Parietal lobe (tissue), 2 donors: ENCODE measurements at places on chromosomes 2 and 18. TPM values are rescaled to one million over a fixed set of nuclear protein-coding genes. Genes with fewer than 3 reads are reported as not detected.

The REV1 gene
- 150 TPM for total RNA-seq

The ZBTB7C gene
- 0.94 TPM for total RNA-seq

The DUSP28 gene
- total RNA-seq = 6.3 TPM

The RRM2 gene
- total RNA-seq = 11.3 TPM

The KCNG2 gene
- total RNA-seq = 0.31 TPM

The MC4R gene
- 1.3 TPM for total RNA-seq

The ERBB4 gene
- 151 TPM for total RNA-seq

The RBFA gene
- 100 TPM for total RNA-seq

The FAM161A gene
- total RNA-seq = 29.1 TPM

The DNAJC5G gene
- not detected for total RNA-seq

The CCL20 gene
- total RNA-seq = not detected

The LMAN2L gene
- 24.4 TPM for total RNA-seq

The FOXI3 gene
- total RNA-seq = 0.63 TPM

The DAW1 gene
- total RNA-seq = 2.5 TPM

The PLCD4 gene
- 2.2 TPM for total RNA-seq

The AQP12B gene
- total RNA-seq = not detected

The ME2 gene
- 112 TPM for total RNA-seq

The TMEM17 gene
- total RNA-seq = 1.9 TPM

The CYS1 gene
- not detected for total RNA-seq

The OBSL1 gene
- total RNA-seq = 79.5 TPM

The C1GALT1C1L gene
- total RNA-seq = not detected

The CFAP53 gene
- total RNA-seq = 1.6 TPM

The SLC23A3 gene
- total RNA-seq = 0.63 TPM

The ADI1 gene
- total RNA-seq = 10.0 TPM

The DSG4 gene
- not detected for total RNA-seq

The EGR4 gene
- not detected for total RNA-seq

The MDH1B gene
- total RNA-seq = 4.7 TPM

The ONECUT2 gene
- total RNA-seq = 2.5 TPM

The SP140L gene
- 1.3 TPM for total RNA-seq

The GREB1 gene
- total RNA-seq = 3.8 TPM

The PARD6G gene
- 11.6 TPM for total RNA-seq

The FTCDNL1 gene
- 3.1 TPM for total RNA-seq

The REG1B gene
- not detected for total RNA-seq

The INHBB gene
- 7.2 TPM for total RNA-seq

The HRH4 gene
- not detected for total RNA-seq

The SLC9A4 gene
- 0.63 TPM for total RNA-seq

The GAL3ST2 gene
- total RNA-seq = 1.3 TPM

The CCDC68 gene
- 1.6 TPM for total RNA-seq

The TEX51 gene
- total RNA-seq = not detected

The LIMS3 gene
- 2.5 TPM for total RNA-seq

The PRR30 gene
- total RNA-seq = not detected

The KIF3C gene
- 155 TPM for total RNA-seq

The ACMSD gene
- not detected for total RNA-seq

The NETO1 gene
- 44.1 TPM for total RNA-seq

The DNAH7 gene
- total RNA-seq = 19.4 TPM

The EFEMP1 gene
- total RNA-seq = 0.94 TPM

The PLEK gene
- total RNA-seq = 0.94 TPM

The ANKRD23 gene
- total RNA-seq = 10.6 TPM

The SLC5A7 gene
- 1.3 TPM for total RNA-seq

The CROCC2 gene
- total RNA-seq = under 0.01 TPM

The ATP6V1B1 gene
- not detected for total RNA-seq

The LYPD1 gene
- 25.4 TPM for total RNA-seq

The CYP26B1 gene
- 3.4 TPM for total RNA-seq

The ZSWIM2 gene
- total RNA-seq = 0.63 TPM

The IL18RAP gene
- not detected for total RNA-seq
